Activated effector memory CD4-positive, alpha-beta T cell treated with anti-CD3 and anti-CD28 coated beads, Interleukin-2, amount 50 U/mL, for 16 hours (primary cell): ENCODE measurements at places on chromosomes 1 and 21.

GRCh38 chr1:213399695-213400094 is 348.7 kb downstream of the RPS6KC1 start:
- peak; percentile 36 for DNase-seq

GRCh38 chr1:209850342-209850979 is 22.7 kb downstream of the UTP25 start:
- DNase-seq: peak; percentile 74

DNA sequence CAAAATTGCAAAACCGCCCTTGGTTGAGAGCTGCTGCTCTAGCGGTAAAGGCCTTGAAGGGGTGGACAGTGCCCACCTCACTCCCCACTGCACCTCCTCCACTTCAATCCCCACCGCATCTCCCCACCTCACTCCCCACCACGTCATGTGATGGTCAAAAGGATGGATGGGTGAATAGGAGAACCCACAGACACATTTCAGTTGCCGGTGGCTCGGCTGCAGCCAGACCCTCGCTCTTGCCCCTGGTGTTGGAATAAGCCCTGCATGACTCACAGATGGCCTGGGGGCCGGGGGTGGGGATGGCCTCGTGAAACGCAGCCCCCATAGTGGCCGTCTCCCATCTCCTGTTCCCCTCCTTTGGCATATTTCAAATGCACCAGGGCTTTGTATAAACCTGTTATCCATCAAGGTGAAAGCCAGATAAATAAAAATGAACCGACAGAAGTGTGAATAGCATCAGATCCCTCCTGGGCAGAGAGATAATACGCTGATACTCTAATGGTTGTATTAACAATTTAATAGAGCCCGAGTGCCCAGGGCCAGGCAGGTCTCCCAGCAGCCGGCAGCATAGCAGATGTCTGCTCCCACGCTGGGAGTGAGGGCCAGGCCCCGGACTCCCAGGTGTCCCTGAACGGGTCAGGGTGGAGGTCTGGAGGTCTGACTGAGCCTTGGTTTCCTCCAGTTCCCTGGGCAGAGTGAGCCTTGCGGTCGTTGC is 300.3 kb downstream of the NPHP4 start:
- no peak for DNase-seq

DNA sequence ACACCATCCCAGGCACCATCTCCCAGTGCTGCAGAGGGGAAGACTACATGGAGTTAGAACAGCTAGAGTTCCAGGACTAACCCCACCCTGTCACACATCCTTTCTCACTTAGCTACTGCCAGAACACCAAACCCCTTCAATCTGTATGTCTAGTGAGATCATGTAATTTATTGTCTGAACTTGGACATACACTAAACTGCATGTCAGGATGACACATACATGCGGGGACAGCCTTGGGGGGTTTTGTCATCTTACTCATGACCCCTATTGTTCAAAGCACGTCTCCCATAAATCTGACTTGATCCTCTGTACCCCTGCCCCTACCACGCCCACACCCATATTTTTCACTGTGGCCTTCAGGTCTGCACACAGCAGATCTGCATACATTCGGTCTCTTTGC is 71.3 kb downstream of the GABPA start:
- DNase-seq: no peak

DNA sequence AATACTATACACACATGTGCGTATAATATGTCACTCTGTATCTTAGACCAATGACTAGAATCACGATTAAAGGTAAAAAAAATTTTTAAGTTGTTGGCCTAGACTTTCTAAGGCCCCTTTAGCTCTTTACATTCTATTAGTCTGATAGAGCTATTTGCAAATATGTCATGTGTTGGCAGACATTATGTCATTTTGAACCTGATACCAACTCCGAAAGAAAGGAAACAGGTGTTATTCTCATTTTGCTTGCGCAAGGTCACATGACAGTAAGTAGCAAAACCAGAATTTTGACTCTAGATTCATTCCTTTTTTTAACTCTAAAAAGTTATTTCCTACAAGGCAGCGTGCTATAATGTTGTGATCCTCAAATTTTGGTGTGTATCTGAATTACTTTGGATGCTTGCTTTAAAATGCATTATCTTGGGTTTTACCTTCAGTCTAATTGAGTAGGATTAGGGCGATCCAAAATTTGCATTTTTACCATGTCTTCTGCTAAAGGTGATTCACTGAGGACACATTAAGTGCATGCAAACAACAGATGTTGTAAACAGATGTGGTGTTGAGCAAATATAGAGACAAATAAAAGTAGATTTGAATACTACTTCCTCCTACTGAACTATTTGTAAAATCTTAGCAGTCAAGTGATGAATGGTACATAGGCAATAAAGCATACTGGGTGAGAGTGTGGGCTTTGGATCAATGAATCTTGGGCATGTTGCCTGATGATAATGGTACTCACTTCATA is 63.5 kb upstream of the KIAA1614 start:
- no peak for DNase-seq

GRCh38 chr1:89698624-89699023 is 65.7 kb downstream of the LRRC8C start:
- DNase-seq: no peak

- DNase-seq: no peak
Observed at GRCh38 chr1:154481053-154481452, 21.0 kb upstream of the TDRD10 start.

GRCh38 chr1:32775640-32776337 is 41.4 kb downstream of the YARS1 start:
- no peak for DNase-seq

- DNase-seq: no peak
Observed at GRCh38 chr1:18188820-18189517, 81.4 kb downstream of the IGSF21 start.

- no peak for DNase-seq
Observed at GRCh38 chr1:239107676-239108075, 278.7 kb upstream of the CHRM3 start.

- DNase-seq: no peak
Observed at GRCh38 chr1:56287721-56288120, 291.6 kb downstream of the PLPP3 start.

- DNase-seq: peak; percentile 84
Observed at GRCh38 chr1:153404768-153405167, 11.6 kb upstream of the S100A7A start.

DNA sequence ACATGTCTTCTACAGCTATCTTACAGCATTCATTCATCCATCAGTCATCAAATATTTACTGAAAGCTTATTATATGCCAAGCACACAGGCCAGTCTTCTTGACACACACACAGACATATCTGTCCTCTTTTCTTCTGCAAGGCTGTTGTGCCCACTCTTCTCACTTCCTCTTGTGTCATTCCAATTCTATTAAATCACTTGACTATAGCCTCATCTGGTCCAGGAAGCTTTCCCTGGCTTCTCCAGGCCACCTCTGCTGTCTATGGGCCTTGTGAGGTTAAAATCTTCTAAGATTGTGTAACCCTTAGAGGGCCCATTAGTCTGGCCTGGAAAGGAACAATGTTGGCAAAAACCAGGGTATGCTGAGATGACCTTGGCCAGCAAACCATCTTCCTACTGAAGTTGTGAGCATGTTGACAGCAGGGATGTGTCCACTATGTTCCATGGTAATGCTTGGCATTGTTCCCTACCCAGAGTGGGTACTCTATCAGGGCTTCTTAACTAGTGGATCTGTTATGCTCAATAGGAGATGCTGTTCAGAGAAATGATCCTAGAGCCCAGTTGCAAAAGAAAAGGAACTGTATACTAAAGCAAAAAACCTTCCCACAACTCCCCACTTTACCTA is 5.3 kb downstream of the TRAF3IP3 start:
- DNase-seq: no peak

DNA sequence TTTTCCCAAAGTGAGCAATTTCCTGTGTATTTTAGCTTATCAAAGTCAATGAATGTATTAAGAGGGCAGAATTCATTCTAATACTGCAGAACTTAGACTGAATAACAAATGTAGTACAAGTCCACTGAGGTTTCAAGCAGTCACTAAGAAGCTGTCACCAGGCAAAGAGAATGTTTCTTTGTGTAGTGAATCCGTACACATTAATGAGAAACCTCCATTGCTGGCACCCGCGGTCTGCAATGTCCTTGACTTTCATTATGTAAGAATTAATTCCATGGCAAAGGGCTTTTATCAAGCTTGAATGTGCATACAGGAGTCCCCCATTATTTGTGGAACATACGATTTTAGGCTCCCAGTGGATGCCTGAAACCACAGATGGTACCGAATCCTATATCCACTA is 719.5 kb upstream of the TMPRSS15 start:
- no peak for DNase-seq

GRCh38 chr1:92277105-92277723 is 21.6 kb downstream of the GLMN start:
- DNase-seq: no peak

DNA sequence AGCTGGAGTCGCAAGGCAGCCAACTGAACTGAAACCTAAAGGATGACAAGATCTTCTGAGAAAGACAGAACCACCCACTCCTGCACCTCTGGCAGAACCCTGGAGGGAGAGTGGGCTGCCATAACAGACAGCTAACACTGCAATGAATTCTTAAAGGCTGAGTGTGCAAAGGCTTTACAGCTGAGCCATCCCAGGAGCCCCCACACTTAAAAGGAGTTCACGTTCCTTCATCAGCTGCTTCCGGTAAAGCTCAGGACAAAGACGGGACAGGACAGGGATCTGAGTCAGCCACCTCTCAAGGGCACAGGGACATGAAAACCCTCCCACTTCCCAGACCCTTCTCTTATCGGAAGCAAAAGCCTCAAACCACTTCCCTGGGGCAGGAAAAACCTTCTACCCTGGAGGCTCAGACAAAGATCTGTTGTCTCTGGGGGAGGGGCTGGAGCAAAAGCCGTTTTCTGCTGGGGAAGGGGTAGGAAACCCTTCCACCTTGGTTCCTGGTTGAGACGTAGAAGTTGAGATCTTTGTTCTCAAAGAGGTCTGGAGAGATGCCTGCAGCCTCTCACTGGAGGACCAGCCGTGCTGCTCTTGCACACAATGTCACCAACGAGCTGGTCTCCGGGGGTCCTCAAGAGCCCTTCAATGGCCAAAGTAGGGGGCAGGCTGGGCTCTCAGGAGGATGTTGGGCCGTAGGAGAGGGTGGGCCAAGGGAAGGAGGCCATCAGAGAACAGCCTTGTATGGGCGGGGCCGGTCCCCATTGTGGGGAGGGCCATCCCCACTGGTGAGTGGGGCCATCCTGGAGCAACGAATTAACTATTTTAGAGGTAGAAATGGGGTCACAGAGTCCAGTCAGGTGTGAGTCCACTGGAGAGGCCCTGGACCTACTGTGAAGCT is 452.4 kb downstream of the PTPRU start:
- peak; percentile 49 for DNase-seq

DNA sequence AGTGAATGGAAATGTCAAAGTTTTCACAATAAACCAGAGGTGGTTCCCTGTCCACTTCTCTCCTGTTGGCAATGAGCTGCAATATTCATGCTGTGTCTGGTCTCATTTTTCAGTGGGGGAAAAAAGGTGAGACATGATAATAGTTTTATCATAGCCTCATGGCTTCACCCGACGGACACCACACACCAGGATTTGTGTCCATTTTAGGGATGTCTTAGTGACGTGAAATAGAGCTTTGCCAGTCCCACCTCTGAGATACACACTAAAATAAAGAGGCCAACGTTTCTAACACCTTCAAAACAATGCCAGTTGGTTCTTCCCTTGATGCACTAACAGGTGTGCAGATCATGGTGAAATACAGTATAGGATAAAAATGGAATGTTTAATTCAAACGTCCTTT is 91.5 kb upstream of the TLR5 start:
- DNase-seq: no peak

GRCh38 chr1:11828511-11828910 is 19.1 kb downstream of the NPPA start:
- no peak for DNase-seq

DNA sequence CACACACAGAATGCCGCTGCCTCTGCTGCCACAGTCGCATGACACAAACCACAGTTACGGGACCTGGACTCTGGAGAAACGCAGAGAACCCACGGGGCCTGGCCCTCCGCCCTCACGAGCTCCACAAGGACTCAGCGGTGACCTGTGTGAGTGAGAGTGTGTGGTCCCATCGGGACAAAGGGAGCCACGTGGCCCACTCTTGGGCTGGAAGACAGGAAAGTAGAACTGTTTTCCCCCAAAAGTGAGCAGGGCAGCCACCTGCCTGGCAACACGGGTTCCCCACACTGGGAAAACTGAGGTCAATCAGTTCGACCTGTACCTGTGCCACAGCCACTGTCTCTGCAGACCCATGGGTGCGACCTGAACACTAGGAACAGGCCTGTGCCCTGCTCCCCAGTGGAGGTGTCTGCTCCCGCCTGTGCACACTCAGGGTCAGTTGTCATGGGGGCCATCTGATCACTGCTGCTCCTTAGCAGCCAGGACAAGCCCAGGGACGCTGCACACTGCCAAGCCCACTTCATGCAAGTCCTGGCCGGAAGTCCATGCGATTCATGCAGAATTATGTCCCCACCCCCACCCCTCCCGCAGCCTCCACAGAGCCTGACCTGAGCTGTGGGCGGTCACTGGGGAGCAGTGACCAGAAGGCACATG is 54.4 kb upstream of the ADARB1 start:
- DNase-seq: peak; percentile 57

- DNase-seq: no peak
Observed at GRCh38 chr1:81731989-81732388, 68.7 kb upstream of the ADGRL2 start.

GRCh38 chr1:176794897-176795508 is 332.0 kb downstream of the PAPPA2 start:
- DNase-seq: no peak
